Renal pelvis (tissue), 12 donors: ENCODE measurements at places on chromosomes 12 and 14.

GRCh38 chr14:35292770-35293561, 784 bp downstream of the PSMA6 start:
- DNase-seq: no peak

GRCh38 chr14:56585461-56586084, 6.0 kb downstream of the TMEM260 start:
- no peak for DNase-seq

GRCh38 chr14:64734990-64735389, 30.8 kb downstream of the PLEKHG3 start:
- DNase-seq: no peak

DNA sequence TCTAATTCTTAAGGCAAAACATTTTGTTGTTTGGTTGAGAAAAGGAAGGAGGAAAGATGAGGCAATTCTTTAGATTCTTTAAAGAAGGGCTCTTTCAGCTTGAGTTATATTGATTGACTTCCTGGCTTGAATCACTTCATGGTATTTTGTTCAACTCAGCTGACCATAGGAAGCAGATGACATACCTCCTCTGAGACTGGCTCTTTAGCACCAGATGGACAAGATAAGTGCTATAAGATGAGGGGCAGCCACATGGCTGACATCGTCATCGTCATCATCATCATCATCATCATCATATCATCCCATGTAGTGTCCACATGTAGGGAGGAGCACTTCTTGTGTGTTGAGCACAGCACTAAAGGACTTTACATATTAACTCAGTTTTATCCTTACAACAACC, 81.3 kb downstream of the SSPN start:
- no peak for DNase-seq

GRCh38 chr14:65073605-65074201, 28.6 kb downstream of the MAX start:
- no peak for DNase-seq

GRCh38 chr14:105848570-105848969, 322.2 kb downstream of the TMEM121 start:
- no peak for DNase-seq

DNA sequence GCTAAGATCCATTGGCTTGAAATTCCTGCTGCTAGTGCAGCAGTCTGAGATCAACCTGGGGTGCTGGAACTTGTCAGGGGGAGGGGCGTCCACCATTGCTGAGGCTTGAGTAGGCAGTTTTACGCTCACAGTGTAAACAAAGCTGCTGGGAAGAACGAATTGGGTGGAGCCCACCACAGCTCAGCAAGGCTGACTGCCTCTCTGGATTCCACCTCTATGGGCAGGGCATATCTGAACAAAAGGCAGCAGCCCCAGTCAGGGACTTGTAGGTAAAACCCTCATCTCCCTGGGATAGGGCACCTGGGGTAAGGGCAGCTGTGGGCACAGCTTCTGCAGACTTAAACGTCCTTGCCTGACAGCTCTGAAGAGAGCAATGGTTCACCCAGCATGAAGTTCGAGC, 191.7 kb downstream of the ALG10B start:
- DNase-seq: no peak

DNA sequence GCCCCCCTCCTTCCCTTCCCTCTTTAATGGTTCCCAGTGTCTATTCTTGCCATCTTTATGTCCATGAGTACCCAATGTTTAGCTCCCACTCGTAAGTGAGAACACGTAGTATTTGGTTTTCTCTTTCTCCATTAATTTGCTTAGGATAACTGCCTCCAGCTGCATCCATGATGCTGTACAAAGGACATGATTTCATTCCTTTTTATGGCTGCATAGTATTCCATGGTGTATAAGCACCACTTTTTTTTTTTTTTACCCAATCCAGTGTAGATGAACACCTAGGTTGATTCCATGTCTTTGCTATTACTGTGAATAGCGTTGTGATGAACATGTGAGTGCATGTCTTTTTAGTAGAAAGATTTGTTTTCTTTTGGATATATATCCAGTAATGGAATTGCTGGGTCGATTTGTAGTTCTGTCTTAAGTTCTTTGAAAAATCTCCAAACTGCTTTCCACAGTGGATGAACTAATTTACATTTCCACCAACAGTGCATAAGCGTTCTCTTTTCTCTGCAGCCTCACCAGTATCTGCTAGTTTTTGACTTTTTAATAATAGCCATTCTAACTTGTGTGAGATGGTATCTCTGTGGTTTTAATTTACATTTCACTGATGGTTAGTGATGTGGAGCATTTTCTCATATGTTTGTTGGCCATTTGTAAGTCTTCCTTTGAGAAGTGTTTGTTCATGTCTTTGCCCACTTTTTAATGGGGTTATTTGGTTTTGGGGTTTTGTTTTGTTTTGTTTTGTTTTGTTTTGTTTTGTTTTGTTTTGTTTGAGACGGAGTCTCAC, 26.0 kb downstream of the RPS29 start:
- no peak for DNase-seq

GRCh38 chr12:75553836-75554555, 42.6 kb upstream of the KRR1 start:
- DNase-seq: no peak

GRCh38 chr12:31985832-31986231, 26.6 kb downstream of the RESF1 start:
- DNase-seq: no peak

GRCh38 chr14:51323492-51323891, 83.4 kb downstream of the TMX1 start:
- no peak for DNase-seq

DNA sequence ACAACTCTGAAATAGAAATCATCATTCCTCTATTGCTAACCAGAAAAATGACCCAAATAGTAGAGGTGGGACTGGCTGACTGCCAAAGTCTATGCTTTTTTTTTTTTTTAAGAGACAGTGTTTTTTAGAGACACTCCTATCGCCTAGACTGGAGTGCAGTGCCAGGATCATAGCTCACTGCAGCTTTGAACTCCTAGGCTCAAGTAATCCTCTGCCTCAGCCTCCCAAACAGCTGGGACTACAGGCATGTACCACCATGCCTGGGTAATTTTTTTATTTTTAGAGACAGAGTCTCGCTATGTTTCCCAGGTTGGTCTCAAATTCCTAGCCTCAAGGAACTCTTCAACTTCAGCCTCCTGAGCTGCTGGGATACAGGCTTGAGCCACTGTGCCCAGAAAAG, 19.2 kb downstream of the NR2C1 start:
- no peak for DNase-seq
